ENCODE measurements at places on chromosomes 2 and 18. TPM values are rescaled to one million over a fixed set of nuclear protein-coding genes. Genes with fewer than 3 reads are reported as not detected.

Gene TBR1
- under 0.01 TPM for total RNA-seq

Gene REG3A
- total RNA-seq, result not detected

Gene L3MBTL4
- total RNA-seq, result 0.20 TPM

Gene TMEM169
- total RNA-seq, result 0.37 TPM

Gene EVA1A
- 18.2 TPM for total RNA-seq

Gene ATAD2B
- total RNA-seq, result 11.7 TPM

Gene DOK6
- not detected for total RNA-seq

Gene VWC2L
- not detected for total RNA-seq

Gene CWC22
- 14.7 TPM for total RNA-seq

Gene CNOT9
- total RNA-seq, result 77.6 TPM

Gene REG3G
- not detected for total RNA-seq

Gene SCRN3
- total RNA-seq, result 20.5 TPM

Gene OTX1
- 0.20 TPM for total RNA-seq

Gene NUP35
- total RNA-seq, result 15.8 TPM

Gene MOCOS
- 8.8 TPM for total RNA-seq

Gene PRKAG3
- total RNA-seq, result not detected

Gene GPBAR1
- 0.20 TPM for total RNA-seq

Gene NEU2
- total RNA-seq, result not detected

Gene KHK
- 1.5 TPM for total RNA-seq

Gene M1AP
- not detected for total RNA-seq

Gene AQP12A
- total RNA-seq, result not detected

Gene EGR4
- total RNA-seq, result not detected

Gene GALNT3
- total RNA-seq, result 0.20 TPM

Gene PECR
- total RNA-seq, result 16.5 TPM

Gene CCDC68
- 2.0 TPM for total RNA-seq

Measured in subcutaneous preadipocyte (primary cell).